ENCODE measurements at places on chromosomes 11 and 22.

GRCh38 chr11:68950270-68950669, 30.5 kb downstream of the MRGPRD start:
- no peak for DNase-seq

DNA sequence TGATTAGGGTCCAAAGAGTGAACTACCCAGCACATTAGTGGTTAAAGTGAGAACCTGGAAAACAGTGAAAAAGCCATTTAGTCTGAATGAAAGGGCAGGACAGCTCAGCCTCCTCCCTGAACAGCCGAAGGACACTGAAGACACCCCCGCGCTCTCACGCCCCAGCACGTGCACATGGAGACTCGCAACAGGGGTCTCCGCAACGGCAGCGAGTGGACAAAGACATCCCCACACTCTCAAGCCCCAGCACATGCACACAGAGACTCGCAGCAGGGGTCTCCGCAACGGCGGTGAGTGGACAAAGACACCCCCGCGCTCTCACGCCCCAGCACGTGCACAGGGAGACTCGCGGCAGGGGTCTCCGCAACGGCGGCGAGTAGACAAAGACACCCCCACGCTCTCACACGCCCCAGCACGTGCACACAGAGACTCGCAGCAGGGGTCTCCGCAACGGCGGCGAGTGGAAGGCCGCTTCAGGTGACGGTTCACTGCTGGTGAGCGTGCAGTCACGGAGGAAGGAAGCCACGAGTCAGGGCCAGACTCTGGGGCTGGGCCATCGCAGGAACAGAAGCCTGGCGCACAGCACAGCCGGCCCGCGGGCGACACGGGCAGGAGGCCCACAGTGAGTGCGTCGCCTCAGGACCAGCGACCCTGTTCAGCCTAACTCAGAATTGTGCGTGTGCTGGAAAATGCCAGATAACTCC, 43.6 kb downstream of the BRD1 start:
- no peak for DNase-seq

GRCh38 chr11:131816051-131816450, 445.6 kb downstream of the NTM start:
- no peak for DNase-seq

- no peak for DNase-seq
These were observed 22.6 kb upstream of the RCN1 start for GRCh38 chr11:32068134-32068870.

GRCh38 chr11:115499891-115500290, 4.3 kb downstream of the CADM1 start:
- DNase-seq: no peak

GRCh38 chr11:58775066-58775708, 43.4 kb upstream of the GLYAT start:
- DNase-seq: no peak

GRCh38 chr11:128361451-128362020, 225.8 kb downstream of the ETS1 start:
- DNase-seq: no peak

GRCh38 chr11:66429983-66430602, 8.6 kb downstream of the MRPL11 start:
- no peak for DNase-seq

- DNase-seq: no peak
These were observed 1008.4 kb downstream of the BRD1 start for GRCh38 chr22:48819232-48819631.

DNA sequence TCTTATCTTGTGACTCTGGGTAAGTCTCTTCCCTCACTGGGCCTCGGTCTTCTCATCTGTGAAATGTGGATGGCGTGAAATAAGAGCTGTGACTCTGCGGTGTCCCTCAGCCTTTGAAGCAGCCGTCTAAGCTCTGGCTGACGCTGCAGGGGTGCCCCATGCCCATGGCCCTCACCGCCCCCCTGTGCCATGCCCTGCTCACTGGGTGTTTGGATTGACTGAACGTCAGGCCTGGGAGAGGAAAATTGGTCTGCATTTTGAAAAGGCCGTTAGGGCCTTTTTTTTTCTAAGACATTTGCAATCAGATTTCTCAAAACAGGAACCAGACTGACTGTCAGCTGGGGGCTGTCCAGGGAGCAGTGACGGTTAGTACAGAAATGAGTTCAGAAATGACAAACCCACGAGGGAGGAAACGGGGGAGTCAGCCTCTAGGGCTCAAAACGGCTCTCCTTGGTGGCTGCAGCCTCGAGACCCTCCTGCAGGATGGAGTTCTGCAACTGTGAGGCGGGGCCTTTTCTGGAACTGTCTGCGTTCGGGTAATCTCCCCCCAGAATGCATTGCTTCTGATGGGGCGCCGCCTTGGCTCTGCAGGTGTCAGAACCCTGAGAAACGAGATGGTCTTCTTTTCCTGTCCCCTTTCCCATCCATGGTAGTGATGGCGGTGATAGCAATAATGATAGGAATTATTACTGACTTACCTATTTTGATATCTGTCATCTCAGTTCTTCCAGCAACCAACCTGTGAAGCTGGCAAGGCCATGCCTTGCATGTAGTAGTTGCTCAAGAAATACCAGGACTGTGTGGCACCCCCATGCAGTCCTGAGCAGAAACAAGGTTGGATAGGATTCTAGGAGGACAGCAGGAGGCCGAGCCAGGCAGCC, 2.0 kb downstream of the GRK2 start:
- DNase-seq: no peak

DNA sequence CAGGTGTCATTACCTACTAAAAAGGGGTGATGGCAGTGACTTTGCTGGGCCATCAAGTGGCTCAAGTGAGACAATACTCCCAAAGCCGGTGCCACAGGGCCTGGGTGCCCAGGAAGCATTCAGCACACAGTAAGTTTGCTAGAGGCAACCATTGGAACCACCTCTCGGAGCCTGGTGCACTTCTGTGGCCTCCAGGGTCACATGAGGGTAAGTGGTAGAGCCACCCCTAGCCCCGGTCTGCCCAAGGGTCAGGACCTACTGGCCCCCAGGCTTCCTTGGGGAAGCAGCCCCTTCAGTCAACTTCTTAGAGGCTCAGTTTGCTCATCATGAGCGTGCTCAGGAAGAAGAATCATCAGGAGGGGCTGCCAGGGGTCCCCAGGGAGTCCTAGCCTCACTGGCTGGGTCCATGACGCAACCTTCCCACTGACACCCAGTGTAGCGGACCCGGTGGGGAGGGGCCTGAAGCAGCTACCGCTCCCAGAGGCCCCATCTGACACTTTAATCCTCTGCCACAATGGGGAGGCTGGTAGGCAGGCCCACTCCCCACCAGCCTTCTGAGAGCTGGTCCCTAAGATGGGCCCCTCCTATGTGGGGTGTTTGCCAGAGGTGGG, 17.5 kb upstream of the RASL10A start:
- DNase-seq: no peak

DNA sequence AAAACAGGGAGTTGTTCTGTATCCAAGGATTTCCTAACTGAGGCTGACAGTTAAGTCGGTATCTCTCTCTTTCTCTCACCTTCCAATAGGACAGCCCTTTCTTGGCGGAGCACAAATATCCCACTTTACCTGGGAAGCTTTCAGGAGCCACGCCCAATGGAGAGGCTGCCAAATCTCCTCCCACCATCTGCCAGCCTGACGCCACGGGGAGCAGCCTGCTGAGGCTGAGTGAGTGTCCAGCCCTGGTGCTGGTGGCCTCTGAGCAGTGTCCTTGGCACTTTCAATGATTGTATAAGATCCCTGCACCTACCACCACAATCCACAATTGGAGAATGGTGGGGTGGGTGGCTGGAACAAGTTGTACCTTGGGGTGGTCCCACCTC, 33.7 kb downstream of the CYB5R2 start:
- DNase-seq: no peak

- no peak for DNase-seq
These were observed 23.4 kb upstream of the GRAMD4 start for GRCh38 chr22:46596819-46597218.

- DNase-seq: no peak
These were observed 226.7 kb downstream of the BRD1 start for GRCh38 chr22:49600891-49601431.

DNA sequence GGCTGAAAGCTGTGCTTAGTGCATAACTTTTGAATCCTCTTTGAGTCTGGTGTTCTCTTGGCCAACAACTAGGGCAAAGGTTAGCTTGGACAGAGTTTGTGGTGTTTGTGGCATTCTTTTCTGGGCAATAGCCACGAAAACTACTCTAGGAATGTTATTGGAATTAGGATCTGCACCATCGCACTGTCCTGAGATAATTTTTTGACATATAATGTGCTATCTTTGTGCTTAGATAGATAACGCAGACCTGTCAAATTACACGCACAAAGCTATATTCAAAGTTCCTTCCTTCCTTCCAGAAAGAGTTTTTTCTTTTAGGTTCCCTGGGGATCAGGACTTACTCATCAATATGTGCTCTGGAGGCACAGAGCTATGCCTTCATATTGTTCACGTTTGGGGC, 166.8 kb upstream of the MTMR2 start:
- DNase-seq: no peak

- DNase-seq: no peak
These were observed 63.4 kb downstream of the SMIM38 start for GRCh38 chr11:69218946-69219720.

- no peak for DNase-seq
These were observed 102.2 kb downstream of the SEZ6L start for GRCh38 chr22:26271427-26271826.

DNA sequence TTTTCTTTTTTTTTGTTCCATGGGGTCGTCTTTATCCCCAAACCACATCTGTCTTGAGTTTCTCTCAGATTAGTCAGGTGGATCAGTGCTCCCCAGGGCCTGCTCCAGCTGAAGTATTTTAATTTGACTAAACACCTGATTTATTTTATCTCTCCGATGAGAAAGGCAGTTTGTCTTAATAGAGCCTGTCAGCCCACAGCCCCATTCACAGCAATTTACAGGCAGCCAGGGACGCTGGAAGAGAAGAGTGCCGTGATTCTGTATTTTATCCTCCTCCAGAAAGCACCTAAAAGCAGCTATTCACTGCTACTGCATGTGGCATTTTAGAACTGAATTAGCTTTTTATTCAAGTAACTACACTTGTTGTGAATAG, 164.5 kb downstream of the SOX6 start:
- no peak for DNase-seq

- DNase-seq: no peak
These were observed 6.6 kb upstream of the PTS start for GRCh38 chr11:112219476-112220232.

DNA sequence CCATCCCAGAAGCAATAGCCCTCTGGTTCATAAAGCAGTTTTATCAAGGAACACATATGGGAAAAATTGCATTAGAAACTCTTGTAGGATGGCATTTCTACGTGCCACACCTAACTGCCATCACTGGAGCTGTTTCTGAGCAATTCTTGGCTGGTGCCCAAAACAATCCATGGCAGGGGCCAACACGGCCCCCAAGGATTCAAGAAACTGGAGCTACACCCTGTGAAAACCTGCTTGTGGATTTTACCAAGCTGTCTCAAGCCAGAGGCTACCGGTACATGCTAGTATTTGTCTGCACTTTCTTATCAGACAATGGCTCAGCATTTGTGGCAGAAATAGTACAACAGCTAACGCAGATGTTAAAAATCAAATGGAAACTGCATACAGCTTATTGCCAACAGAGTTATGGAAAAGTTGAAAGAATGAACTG, 42.4 kb upstream of the GLYAT start:
- DNase-seq: no peak

- no peak for DNase-seq
These were observed 9.2 kb downstream of the LRRC32 start for GRCh38 chr11:76661306-76661751.

- peak; percentile 14 for DNase-seq
These were observed 757 bp downstream of the RNASEH2C start for GRCh38 chr11:65719871-65720210.

- DNase-seq: no peak
These were observed 69.5 kb upstream of the ATXN10 start for GRCh38 chr22:45602004-45602733.

DNA sequence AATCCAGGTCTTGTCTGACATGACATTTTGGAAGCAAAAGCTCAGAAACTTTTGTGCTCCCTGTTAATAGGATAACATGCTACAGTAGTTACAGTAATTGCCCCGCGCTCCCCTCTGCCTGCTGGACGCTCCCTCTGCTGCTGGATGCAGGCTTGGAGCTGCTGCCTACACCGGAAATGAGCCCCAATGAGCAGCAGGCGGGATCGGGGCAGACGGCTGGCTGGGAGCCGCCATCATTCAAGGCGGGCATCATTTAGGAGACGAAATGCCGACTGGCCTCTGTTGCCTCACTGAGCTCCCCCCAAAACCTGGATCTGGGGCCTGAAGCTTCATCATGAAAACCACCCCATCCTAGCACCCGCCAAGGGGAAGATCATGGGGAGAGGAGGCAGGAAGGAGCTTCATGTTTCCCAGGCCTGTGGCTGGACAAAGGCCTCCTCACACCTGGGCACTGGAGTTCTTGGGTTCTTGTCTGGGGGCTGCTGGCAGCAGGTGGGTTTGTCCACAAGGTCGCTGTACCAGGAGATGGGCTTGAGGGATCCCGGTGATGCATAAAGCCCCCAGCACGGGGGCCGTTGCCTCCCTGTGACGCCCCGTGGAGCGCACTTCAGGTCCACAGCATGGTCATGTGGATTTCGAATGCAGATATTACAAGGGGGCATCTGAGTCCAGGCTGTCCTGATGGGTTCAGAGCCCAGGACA, 664.3 kb downstream of the BRD1 start:
- DNase-seq: no peak

DNA sequence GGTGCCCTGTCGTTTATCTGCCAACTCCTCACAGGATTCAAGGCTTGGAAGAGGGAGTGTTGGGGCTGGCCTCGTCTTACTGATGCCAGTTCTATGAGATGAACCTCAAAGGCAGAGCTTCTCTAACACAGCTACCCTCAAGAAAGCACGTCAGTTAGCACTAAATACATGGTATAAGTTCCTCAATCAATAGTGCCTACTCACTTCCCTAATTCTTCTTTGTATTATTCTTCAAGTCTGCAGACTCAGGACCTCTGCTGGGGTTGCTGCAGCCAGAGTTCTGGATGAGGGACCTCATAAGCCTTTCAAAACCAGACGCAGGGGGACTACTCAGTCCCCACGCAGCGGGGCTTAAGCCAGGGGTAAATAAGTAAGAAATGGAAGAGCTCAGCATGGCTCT, 118.3 kb downstream of the VPREB1 start:
- DNase-seq: no peak

DNA sequence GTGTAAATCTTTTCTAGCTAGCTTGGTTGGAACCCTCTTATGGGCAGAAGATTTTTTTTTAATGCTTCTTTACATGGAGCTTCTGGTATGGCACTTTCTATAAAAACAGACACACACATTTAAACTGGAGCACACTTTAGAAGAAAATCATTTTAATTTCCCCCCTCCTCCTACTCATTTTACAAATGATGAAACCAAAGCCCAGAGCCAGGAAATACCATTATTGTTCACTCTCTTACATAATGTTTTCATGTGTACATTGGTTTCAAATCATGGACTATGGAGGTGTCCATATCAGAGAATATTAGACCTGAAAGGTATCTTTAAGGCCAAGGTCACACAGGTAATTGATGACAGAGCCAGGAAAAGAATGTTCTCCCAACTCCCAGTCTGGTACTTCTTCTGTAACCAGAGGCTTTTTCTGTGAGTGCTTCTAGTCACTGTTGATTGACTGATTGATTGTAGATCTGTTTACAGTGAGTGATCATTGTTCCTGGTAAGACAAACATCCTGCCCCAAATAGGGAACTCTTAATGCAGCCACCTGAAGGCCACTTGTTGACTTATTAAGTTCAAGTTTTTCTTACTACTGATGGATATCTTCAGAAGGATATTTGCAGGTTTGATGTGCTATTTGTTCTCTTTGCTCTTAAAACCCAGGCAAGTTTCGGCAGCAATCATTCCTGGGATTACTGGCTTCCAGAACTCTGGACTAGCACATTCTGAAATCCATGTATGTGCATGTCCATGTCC, 26.8 kb upstream of the ME3 start:
- no peak for DNase-seq

- no peak for DNase-seq
These were observed 115.4 kb downstream of the BRD1 start for GRCh38 chr22:49712195-49712791.

All from skeletal muscle cell (primary cell).